Activated naive CD4-positive, alpha-beta T cell treated with anti-CD3 and anti-CD28 coated beads, Interleukin-2, amount 10 ng/mL, durations not matched to agents 5 hours and 36 hours (primary cell): ENCODE measurements at places on chromosomes 16 and 17. TPM values are rescaled to one million over a fixed set of nuclear protein-coding genes. Genes with fewer than 3 reads are reported as not detected.

PPL gene
- not detected for total RNA-seq

STH gene
- total RNA-seq: not detected

CES1 gene
- not detected for total RNA-seq

TM4SF5 gene
- not detected for total RNA-seq

PYDC1 gene
- total RNA-seq: not detected

TMEM92 gene
- total RNA-seq: not detected

C17orf67 gene
- 3.1 TPM for total RNA-seq

MYH13 gene
- not detected for total RNA-seq

TBC1D3G gene
- not detected for total RNA-seq

ITGAX gene
- total RNA-seq: 3.2 TPM

GCGR gene
- total RNA-seq: not detected

ZFP3 gene
- 7.0 TPM for total RNA-seq

EPN3 gene
- not detected for total RNA-seq

NPIPA5 gene
- total RNA-seq: 22.3 TPM

CENPV gene
- total RNA-seq: 8.1 TPM

KRTAP4-6 gene
- total RNA-seq: not detected

TBC1D16 gene
- 1.1 TPM for total RNA-seq

DBNDD1 gene
- 0.55 TPM for total RNA-seq

BAIAP3 gene
- 1.7 TPM for total RNA-seq

SHISA9 gene
- not detected for total RNA-seq

CENPT gene
- total RNA-seq: 55.1 TPM

FA2H gene
- total RNA-seq: 0.34 TPM

TRPV3 gene
- 0.05 TPM for total RNA-seq

MEOX1 gene
- 16.2 TPM for total RNA-seq

ARHGAP23 gene
- 0.13 TPM for total RNA-seq

MAF gene
- 41.9 TPM for total RNA-seq

NPIPA8 gene
- total RNA-seq: not detected

CA10 gene
- not detected for total RNA-seq

TAT gene
- not detected for total RNA-seq

RTN4RL1 gene
- total RNA-seq: 0.84 TPM

CDRT15L2 gene
- not detected for total RNA-seq

CSHL1 gene
- not detected for total RNA-seq

YBX2 gene
- 0.55 TPM for total RNA-seq

MAZ gene
- total RNA-seq: 378 TPM

TBX2 gene
- total RNA-seq: not detected

KIFC3 gene
- total RNA-seq: not detected

TBC1D3H gene
- not detected for total RNA-seq

MT4 gene
- not detected for total RNA-seq

LPO gene
- total RNA-seq: not detected

KRT28 gene
- not detected for total RNA-seq

GEMIN4 gene
- 25.8 TPM for total RNA-seq

ERAL1 gene
- 32.4 TPM for total RNA-seq

WFIKKN1 gene
- 0.36 TPM for total RNA-seq

CAMKK1 gene
- total RNA-seq: 4.6 TPM

KCNG4 gene
- total RNA-seq: not detected

LRRC36 gene
- total RNA-seq: not detected

HOXB13 gene
- not detected for total RNA-seq

SEPTIN12 gene
- not detected for total RNA-seq

NKD1 gene
- 0.96 TPM for total RNA-seq

RNF157 gene
- total RNA-seq: 117 TPM

CCR7 gene
- 233 TPM for total RNA-seq

GUCY2D gene
- total RNA-seq: not detected

MYL4 gene
- total RNA-seq: not detected

MAP2K6 gene
- 9.2 TPM for total RNA-seq

C1QTNF8 gene
- not detected for total RNA-seq

OR1A1 gene
- not detected for total RNA-seq

SOST gene
- total RNA-seq: not detected

CORO6 gene
- 4.9 TPM for total RNA-seq

MYH8 gene
- total RNA-seq: not detected

CLDN7 gene
- total RNA-seq: 0.76 TPM
